ENCODE measurements at places on chromosomes 4 and X.

- DNase-seq = no peak
Observed at GRCh38 chr4:26067035-26067434, 153.0 kb downstream of the SMIM20 start.

DNA sequence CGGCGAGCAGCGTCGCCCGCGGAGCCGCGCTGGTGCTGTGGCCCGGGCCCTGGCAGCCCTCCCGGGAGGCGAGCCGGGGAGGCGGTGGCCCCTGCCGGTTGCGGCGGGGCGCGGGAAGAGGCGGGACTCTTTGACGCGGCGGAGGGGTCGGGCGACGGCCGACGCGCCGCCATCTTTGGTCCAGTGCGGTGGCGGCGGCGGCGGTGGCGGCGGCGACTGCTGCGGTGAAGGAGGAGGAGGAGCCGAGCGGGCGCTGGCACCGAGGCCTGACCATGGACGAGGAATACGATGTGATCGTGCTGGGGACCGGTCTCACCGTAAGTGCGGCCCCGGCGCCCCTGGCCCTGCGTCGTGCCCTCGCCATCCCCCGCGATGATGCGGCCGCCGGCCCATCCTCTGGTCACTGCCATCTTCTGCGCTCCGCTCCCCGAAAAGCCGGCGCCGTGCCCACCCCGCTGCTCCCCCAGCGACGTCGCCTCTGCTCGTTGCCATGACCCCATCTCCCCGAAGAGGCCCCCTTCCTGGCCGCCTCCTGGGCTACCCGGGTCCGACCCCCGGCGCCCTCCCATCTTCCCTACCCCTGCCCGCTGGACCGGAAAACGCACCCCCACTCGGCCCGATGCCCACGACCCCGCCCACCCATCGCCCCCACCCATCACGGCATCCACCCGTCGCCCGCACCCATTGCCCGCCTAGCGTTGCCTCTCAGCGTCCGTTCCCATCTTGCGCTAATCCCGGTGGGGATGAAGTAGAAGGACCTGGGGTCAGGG, at the start of gene GDI1:
GDI1 (plus strand) TSS at position 172 of the 770 bp plus-strand sequence; CDS start at position 273, 101 bp downstream.
- peak; percentile 66 for DNase-seq

- no peak for DNase-seq
Observed at GRCh38 chrX:72479324-72480274, 93.0 kb downstream of the HDAC8 start.

- DNase-seq = peak; percentile 5
Observed at GRCh38 chr4:182277377-182277776, 34.2 kb downstream of the TENM3 start.

- DNase-seq = no peak
Observed at GRCh38 chrX:4243759-4244158, 530.3 kb upstream of the PRKX start.

DNA sequence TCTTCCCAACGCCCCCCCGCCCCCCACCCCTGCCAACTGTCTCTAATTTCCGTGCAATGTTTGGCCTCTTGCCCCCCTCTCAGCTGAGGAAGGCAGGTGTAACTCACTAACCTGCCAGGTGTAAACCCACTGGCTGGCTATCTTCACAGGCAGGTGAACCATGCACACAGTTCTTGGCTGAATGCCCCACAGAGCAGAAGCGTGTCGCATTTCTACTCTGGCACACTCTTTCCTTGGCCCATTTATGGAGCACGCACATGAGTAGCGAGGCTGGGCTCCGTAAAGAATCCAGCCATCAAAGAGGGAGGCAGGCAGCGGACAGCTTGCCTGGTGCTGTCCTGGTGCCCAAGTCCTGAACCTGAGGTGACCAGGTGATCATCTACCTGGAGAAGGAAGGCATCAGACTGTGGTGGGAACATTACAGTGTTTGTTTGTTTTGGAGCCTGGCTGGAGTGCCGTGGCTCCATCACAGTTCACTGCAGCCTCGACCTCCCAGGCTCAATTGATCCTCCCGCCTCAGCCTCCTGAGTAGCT, 39.2 kb upstream of the CRMP1 start:
- no peak for DNase-seq

GRCh38 chrX:149114874-149115273, 390.2 kb downstream of the IDS start:
- no peak for DNase-seq

- DNase-seq = peak; percentile 60
Observed at GRCh38 chrX:119190831-119191230, 45.3 kb upstream of the PGRMC1 start.

DNA sequence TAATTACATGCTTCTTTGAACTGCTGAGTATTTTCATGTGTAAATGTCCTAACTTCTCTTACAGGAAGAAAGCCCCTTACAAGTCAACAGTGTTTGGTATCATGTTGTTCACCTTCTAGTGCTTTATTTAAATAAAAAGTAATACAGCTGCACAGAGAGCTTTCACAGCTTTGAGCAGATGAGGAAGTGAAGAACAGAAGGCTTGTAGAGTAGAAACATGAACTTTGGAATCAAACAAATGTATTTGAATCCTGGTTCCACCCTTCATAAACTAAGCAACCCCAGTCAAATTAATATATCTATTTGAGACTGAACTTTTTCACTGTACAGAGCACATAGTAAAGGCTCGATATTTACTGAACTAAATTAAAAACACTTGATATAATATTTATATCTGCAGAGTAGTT, 120.5 kb downstream of the CAMK2D start:
- no peak for DNase-seq

DNA sequence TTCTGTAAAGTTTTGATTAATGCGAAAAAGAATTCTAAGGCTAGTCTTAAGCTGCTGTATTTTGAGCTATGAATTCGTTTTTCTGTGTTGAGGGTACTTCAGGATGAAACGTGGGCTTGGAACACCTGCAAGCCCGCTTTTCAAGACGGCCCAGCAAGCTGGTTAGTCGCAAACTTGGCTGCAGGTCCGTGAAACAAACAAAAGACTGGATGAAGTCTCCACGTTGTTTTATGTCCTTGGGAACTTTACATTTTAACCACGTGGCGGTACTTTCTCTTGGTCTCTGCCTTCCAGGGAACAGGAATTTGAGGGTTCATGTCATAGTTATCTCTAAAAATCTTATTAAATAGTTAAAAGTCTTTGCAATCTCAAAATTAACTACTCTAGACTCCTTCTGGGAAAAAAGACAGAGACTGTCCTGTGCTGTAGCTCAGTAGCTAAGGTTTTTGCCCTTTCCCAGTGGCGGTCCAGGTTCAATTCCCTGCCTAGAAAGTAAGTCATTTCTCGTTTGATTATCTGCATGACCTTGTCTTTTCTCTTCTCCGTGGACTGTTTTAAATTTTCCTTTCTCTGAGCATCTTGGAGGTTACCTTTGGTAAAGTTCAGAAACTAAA, 21.0 kb downstream of the TENM3 start:
- DNase-seq = no peak

DNA sequence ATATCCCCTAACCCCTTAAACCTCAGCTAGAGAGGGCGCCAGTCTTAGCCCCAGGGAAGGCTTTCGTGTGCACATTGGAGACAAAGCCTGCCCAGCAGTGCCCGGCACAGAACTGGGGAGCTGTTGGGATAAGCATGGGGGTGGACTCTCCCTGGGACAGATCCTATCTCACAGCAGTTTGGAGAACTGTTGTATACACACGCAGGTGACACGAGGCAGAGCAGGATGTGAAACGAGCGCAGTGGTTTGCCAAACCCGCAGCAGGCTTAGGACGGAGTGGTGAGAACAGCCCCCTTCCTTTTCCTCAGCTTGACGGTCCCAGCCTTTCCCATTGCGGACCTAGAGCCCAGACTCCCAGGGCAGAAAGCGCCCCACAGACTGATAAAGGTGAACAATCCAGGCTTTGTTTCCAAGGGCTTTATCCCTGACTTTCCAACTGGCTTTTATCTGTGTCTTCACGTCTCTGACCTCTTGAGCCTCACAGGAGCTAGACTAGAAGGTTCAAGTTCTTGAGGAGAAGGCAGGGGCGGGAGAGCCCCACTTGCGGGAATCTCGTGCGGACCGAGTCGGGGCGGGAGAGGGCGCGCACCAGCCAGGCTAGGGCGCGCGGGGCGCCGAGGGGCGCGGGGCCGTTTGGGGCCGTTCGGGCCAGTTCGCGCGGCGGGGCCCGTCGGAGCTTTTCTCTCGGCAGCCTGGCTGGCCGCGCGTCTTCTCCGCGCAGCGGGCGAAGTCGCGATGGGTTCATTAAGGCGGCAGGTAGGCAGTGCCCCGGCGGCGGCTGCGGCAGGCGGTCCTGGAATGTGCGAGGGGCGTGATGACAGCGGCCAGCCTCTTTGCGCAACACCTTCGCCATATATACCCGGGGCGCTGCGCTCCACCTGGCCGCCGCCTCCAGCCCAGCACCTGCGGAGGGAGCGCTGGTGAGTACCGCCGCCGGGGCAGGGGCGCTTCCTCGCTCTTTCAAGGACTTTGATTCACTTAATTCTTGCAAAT, at the start of gene SLC34A2:
SLC34A2 (plus strand) TSS at position 881 of the 993 bp plus-strand sequence. CDS start 6,650 bp downstream, outside the sequence.
- DNase-seq = no peak

DNA sequence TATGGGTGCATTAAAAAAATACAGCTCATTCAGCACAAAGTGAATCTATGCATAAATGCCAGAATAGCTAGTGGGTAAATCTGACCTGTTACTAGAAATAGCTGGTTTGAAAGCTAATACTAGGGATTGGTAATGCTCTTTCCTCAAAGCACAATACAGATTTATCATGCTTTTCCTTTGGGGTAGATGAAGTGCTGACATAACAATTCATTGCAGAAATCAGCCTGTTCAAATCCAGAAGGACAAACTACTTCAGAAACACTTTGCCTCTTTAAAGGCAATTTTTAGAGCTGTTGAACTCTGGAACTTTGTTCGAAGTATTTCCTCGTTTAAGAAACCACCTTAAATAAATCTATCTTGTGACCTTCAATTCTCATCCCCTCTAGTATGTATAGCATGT, 957.9 kb downstream of the ARAP2 start:
- no peak for DNase-seq

DNA sequence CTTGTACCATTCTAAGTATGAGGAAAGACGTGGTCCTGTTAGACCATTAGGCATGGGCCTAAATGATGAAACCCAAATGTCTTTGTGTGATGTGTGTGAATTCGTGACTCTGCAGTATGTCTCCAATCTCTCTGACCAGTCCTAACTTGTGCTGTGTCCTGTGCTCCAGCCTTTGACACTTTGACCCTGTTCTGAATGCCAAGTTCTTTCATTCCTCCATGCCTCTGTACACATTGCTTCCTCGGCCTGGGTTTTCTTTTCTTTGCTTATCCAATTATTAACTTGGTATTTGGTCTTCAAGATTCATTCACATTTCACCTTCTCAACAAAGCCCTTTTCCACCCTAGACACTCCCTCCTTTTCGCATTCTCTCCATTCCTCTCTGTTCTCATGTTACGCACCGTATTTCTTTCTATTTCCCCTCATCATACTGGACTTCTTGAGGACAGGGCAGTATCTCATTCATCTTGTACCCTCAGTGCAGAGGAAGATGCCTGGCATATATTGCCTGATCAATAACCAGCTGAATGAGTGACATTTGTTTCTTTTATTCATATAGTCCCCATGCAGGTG, 138.7 kb downstream of the F11 start:
- no peak for DNase-seq

DNA sequence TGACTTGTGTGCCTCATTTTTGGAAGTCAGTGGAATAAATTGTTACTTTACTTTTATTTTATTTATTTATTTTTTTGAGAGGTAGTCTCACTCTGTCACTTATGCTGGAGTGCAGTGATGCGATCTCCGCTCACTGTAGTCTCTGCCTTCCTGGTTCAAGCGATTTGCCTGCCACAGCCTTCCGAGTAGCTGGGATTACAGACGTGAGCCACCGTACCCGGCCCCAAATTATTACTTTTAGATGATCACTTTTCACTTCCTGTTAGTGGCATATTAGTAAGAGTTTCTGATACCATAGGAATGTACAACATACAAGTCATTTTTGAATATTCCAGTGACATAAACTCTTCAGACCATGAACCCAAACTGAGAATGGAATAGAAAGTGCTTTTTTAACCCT, 611.0 kb upstream of the MAGEB2 start:
- DNase-seq = no peak

DNA sequence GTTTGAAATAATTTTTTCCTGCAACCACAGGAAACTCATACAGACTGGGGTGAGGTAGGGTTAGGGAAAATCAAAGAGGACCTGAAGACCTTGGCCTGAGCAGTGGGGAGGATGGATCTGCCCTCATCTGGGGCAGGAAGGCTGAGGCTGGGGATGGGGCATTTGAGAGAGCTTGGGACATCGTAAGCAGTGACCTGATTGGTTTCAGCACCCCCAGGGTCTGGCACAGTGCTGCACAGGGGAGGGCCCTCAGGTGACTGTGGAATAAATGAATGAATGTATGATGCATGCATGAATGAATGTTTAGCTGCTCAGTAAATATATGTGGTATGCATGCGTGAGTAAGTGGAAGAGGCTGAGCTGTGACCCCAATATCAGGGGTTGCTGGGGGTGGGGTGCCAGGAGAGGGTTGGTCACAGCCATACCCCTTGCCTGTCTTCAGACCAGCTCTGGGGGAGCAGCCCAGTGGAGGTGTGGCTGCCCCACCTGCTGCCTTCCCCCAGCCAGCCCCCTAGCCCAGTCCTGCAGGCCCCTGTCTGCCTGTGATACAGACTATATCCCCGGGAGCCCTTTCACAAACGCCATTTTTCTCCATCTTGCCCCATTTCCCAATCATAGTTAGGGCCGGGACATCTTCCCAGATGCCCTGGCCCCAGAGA, 11.0 kb upstream of the TNIP2 start:
- no peak for DNase-seq

DNA sequence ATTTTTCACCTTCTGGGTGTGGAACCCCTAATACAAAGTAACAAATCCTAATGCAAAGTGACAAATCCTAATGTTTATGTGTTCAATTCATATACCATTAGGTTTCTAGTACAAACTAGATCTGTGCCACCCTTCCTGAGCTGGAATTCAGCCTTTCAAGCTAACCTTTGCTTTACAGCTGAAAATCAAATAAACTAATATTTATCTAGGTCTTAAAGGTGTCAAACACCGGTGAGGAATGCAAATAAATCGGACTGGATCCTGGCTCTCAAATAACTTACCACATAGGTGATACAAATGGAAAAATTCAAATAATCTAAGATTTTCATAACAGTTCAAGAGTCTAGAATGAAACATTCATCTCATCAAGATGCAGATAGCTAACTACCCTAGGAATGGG, 11.6 kb downstream of the IRF2 start:
- DNase-seq = no peak

DNA sequence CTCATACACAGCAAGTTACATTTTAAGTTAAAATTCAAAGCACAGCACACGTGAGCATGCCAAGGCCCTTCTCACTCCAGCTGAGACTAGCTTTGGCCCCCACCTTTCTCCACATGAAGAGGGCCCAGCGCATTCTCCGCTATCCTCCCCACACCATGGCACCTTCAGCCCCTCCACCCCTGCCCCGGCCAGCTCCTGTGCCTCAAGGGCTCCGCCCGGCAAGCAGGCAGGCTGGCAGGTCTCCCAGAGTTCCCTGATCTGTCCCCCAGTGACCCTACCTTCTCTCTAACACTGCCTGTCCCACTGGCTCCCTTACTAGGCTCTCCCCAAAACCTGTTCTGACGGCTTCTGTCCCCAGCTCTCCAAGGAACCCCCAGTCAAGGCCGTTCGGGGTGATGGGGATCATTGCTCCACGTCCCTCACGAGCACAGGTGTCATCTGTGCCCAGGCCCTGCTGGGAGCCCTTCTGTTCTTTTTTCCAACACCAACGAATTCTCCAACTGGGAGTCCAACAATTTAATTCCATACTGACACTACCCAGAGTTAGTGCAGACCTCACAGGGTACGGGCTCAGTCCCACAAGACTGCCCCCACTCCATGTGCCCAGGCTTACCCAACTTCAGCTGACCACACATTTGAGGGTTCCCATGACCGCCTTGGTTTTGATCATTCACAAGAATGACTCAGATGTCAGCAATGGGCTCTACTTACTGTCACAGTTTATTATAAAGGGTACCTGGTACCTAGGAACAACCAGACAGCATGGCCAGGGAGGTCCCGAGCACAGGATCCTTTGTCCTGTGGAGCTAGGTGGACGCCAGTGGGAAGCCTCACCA, 4.2 kb downstream of the LETM1 start:
- no peak for DNase-seq

Measured in fibroblast of gingiva (primary cell).